KBM-7 (cell line): ENCODE measurements at places on chromosomes 7 and 10.

DNA sequence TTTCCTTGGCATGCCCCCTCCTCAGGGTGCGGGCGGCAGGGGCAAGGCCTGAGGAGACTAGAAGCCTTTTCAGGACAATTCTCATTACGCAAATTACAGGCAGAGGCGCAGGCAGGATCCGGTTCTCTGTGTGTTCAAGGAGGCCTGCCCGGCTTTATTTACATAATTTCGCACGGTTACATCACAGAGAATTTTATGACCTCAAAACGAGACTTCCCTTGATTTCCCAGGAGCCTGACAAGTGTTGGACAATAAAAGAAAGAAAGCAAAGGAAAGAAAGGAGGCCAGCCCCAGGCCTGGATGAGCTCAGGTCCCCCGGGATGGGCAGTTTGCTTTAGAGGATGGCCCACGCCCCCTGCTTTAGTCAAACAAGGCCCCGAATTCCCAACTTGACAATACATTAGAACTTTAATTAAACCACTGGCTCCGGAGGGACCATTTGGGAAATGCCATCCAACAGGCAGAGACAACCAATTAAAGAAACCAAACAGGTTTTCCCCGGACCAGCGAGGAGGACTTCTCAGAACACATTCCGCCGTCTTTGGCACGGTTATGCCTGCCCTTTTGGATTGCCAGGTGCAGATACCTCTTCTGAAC, 2.9 kb downstream of the MNX1 start:
- no peak for DNase-seq

DNA sequence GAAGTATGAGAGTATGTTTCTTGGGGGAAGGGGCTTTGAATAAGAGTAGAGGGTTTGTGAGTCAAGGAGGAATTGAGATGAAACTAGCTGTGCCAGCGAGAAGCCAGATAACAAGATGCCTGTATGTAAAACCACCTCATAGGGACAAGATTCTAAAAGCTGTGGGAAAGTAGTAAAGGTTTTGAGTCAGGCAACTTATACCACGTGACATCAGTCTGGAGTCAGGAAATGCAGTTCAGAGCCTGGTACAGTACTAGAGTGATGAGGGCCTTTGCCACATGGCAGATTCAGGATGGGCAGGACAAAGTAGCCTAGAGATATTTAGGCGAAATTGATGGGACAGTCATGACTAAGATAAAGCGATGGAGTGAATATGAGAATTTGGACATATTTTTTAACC, 140.2 kb upstream of the PLXDC2 start:
- no peak for DNase-seq

GRCh38 chr7:1236132-1236661, 3.5 kb downstream of the UNCX start:
- no peak for DNase-seq

DNA sequence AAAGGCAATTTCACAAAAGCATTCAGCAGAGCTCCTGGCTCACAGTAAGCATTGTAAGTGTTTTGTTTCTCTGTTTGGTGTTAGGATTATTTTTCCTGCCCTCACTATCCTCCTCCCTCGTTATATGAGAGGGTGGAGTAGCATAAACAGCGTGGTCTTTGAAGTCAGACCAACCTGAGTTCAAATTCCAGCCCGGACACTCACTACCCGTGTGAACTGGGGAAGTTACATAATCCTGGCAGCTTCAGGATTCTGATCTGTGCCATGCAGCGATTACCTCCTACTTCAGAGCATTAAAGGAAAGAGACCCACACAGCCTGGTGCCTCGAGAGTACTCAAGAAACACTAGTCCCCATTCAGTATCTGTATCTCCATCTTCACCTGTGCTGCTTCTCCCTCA, 386.5 kb downstream of the INHBA start:
- DNase-seq, result no peak

DNA sequence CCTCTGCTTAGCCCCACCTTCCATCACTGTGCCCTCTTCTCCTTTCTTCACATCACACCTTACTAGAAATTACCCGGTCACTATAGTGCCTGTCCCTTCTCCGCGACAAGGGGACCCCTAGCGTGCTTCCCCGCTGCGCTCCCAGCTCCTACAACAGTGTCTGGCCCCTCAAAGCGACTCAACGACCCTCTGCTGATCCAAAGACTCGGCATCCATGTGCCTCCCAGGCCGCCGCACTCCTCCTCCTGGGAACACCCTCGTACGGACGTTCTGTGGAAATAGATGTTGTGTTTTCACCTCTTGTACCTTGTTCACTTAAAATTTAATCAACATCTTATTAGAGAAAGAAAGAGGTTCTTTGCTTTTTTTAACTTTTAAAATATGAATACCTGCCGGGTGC, 463.5 kb downstream of the DNAJB6 start:
- no peak for DNase-seq
